ENCODE measurements at places on chromosomes 7 and 10.

- DNase-seq = no peak
Measured at GRCh38 chr10:87864496-87865059, 1.2 kb downstream of the PTEN start.

DNA sequence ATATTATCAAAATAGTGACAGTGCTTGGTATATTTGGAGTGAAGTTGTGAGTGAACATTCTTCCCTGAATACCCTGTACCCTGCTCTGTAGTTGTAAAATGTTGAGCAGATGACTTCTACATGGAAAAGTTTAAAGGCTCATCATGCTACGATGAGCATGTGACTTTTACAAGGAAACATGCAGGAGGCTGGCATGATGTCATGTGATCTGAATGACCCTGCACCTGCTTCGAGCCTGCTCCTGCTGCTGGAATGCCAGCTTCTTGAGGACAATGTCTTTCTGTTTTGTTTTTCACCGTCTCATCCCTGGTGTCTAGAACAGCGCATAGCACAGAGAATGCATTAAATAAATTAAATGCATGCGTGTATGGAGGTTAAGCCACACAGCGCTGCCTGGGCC is 5.4 kb upstream of the INPP5A start:
- DNase-seq = no peak

DNA sequence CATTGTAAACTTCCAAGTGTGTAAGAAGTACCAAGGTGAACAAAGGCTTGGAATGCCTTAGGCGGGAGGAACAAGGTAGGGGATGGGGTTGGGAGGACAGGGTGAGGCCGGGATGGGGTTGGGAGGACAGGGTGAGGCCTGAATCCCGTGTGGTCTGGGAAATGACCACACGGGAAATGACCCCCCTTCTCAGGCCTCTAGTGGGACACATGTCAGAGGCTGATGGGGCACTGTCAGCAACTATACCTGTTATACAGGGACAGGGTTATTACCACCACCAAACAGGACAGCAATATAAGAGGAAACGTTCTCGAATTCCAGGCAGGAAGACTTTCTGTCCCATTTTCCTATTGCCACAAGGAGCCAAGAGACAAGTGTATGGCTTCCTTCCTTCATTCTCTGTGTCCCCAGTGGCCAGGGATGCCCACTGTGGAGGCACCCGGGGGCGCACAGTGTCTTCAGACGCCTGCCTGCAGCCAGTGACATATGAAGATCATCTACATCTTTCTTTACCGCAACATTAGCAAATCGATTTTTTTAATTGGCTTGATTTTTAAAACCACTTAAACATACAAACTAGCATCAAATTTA is 1.3 kb downstream of the MKI67 start:
- DNase-seq = no peak

GRCh38 chr10:87064651-87065050 is 30.0 kb downstream of the GLUD1 start:
- DNase-seq = peak; percentile 80

DNA sequence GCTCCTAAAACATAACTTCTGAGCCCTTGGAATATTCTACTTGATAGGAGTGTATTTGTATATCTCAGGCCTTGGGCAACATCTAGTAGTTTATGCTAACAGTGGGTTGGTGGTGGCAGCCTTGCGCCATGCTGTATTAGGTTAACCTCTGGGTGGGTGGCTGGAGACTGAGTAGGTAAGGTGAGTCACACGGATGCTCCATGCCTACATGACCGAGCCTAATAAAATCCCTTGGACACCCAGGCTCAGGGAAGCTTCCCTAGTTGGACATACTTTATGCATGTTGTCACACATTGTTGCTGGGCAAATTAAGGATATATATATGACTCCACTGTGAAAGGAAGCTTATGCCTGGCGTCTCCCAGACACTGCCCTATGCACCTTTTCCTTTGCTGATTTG is 6.0 kb upstream of the DAGLB start:
- no peak for DNase-seq

- DNase-seq = no peak
Measured at GRCh38 chr7:133121175-133121844, 39.4 kb upstream of the CHCHD3 start.

- no peak for DNase-seq
Measured at GRCh38 chr10:76555067-76555670, 1082.4 kb downstream of the KCNMA1 start.

GRCh38 chr7:21346297-21346696 is 81.6 kb upstream of the SP4 start:
- no peak for DNase-seq

DNA sequence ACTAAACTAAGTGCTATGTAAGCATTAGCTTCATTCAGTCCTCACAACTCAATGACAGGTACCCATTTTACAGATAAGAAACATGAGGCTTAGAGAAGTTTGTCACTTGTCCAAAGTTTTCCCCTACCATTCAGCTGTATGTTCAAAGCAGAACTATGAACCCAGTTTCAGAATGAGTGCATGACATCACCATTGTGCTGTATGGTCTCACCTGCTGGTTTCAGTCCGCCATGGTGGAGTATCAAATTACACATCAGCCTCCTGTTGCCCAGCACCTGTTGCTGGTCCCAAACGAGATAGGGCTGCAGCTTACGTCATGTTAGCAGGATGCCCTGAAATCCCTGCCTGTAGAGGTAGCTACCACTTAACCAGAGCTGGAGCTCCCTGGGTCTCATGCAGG is 95.0 kb downstream of the DYNC1I1 start:
- DNase-seq = no peak

- peak; percentile 97 for DNase-seq
Measured at GRCh38 chr7:39732837-39733804, 109.7 kb downstream of the RALA start.

DNA sequence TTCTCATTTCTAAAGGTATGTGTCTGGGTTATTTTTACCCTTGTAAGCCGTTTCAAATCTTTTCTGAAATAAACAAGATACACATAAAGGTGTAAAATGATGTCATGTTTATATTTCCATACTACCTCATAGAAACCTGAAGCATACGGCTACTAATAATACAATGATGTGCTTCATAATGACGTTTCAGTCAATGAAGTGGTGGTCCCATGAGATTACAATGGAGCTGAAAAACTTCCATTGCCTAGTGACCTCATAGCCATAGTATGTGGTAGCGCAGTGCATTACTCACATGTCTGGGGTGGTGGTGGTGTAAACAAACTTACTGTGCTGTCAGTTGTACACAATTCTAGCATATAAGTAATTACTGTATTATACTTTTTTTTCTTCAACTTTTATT is 24.9 kb downstream of the EPDR1 start:
- no peak for DNase-seq

DNA sequence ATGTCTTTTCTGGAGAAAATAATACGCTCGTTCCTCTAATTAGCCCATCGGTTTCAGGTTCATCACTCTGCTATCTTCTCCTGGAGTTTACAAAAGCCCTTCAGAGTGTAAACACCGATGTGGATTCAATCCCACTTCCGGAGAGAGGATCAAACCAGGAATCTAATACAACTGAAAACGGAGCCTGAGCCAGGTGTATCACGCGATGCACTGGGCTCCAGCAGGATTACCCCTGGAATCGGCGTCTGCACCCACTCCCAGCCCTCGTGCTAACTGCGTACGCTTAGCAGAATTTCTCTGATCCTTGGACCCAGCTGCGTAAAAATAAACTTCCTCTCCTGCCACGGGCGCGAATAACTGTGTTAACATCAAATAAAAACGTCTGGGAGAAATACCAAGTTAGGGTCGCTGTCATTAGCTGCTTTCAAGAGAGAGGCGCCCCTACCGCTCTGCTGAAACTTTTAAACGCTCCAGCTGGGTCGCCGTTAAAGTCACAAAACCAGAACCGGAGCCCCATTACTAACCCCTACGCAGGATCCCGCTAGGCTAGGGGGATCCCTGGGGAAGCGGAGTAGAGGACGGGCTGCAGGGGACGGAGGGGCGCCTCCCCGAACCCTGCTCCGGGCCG is 502 bp downstream of the ZNF3 start:
- no peak for DNase-seq

DNA sequence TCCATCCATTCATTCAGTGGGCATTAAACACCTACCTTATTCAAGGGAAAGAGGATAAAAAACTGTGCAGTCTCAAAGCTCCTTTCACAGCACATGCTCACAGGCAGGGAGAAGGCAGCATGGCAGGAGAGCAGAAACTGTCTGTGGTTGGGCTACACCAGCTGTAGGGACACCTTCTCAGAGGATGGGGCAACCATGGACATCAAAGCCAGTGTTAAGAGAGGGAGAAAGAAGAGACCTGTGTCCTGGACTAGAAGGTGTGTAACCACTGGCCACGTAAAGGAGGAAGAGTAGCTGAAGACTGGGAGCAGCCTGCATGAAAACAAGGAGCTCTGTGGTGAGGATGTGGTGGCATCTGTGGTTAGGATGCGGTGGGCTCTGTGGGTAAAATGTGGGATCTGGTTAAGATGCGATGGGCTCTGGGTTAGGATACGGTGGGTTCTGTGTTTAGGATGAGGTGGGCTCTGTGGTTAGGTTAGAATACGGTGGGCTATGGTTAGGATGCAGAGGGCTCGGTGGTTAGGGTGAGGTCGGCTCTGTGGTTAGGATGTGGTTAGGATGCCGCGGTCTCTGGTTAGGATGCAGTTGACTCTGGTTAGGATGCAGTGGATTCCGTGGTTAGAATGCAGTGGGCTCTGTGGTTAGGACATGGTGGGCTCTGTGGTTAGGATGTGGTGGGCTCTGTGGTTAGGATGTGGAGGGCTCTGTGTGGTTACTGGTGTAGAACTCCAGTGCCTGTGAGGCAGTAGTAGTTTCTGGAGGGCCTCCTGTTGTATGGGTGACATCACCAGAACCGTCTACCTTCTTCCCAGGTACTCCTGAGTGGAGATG is 197.6 kb downstream of the WDR37 start:
- no peak for DNase-seq

DNA sequence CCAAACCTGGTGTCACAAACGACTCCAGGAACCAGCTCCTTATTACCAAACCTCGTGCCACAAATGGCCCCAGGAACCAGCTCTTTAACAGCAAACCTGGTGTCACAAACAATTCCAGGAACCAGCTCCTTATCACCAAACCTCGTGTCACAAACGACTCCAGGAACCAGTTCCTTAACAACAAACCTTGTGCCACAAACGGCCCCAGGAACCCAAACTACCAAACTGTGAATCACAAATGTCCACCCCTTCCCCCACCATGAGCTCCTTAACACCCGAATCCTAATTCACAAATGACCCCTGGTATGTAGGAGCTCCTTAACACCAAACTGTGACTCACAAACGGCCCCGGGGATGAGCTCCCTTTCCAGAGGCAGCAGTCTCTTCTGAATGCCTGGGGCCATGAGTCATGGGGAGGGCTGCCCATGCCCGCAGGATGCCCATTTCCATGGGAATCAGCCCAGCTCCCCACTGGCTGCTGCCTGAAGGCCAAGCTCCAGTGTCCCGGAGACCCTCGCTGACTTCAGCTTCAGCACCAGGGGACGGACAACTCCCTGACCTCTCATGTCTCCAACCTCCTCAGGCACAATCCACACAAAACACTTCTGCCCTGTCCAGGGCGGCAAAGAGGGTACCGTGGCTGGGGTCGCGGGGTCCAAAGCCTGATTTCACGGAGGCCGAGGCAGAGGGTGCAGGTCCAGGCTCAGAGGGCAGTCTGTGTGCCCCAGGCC is 213.1 kb downstream of the ELFN1 start:
- no peak for DNase-seq

GRCh38 chr10:68231817-68232251 is at the start of gene ATOH7:
Gene ATOH7, minus strand, starts transcription at chr10:68232113. Its CDS starts 436 bp downstream, at chr10:68231677.
- peak; percentile 57 for DNase-seq

- DNase-seq = no peak
Measured at GRCh38 chr10:71339796-71340589, 20.9 kb downstream of the SLC29A3 start.

DNA sequence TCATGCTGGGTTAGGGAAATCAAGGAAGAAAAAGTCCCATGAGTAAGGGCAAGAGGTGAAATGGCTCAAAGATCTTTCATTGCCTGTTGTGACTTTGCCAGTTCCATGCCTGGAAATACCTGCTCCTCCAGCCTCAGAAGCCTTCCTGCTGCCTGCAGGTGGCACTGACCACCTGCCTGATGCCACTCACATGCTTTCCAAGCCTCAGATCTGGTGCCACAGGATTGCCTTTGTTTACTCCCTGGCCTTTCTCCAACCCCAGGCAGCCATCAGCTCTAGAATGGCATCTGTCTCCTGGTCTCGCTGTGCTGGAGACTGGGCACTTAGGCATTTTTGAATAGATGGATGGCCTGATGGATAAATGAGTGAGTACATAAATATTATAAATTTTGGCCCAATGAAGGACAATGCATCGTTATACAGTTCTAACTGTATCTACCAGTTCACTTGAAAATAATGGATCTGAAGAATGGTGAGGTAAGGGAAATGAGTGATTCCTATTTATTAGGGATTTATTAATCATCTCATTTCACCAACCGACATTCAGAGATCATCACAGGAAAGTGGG is 657.2 kb downstream of the INHBA start:
- no peak for DNase-seq

DNA sequence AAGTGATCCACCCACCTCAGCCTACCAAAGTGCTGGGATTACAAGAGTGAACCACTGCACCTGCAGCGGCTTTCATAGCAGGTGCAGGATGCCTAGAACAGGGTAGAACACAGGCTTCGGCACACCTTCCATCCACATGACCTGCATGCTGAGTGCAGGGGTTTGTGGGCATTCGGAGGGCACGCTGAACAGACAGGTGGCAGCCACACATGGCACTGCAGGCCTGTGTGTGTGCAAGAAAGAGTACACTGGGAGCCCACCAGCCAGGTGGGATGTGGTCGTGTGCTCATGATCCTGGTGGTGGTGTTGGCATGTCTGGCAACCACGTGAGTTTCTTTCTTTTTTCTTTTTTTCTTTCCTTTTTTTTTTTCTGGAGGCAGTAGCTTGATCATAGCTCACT is 38.4 kb downstream of the GRID2IP start:
- DNase-seq = no peak

DNA sequence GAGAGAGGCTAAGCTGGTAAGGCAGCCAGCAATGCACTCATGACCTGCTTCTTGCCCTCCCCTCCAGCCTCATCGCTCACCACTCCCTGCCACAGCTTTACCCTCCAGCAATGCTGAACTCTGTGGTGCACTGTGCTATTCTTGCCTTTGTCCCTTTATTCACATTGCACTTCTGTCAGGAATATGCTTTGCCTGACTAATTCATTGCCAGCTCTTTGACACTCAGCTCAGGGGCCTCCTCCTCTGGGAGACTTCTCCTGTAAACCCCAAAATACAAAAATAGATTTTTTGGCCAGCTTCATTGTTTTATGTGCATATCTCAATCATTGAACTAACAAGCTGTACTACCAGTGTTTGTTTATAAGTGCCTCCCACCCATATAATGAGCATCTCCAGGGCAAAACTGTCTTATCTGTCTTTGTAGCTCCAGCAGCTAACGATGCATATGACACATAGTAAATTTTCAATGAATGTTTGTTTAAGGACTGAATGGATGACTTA is 8.2 kb downstream of the CNNM1 start:
- DNase-seq = no peak

- DNase-seq = peak; percentile 57
Measured at GRCh38 chr7:73865738-73866445, 4.9 kb downstream of the TMEM270 start.

DNA sequence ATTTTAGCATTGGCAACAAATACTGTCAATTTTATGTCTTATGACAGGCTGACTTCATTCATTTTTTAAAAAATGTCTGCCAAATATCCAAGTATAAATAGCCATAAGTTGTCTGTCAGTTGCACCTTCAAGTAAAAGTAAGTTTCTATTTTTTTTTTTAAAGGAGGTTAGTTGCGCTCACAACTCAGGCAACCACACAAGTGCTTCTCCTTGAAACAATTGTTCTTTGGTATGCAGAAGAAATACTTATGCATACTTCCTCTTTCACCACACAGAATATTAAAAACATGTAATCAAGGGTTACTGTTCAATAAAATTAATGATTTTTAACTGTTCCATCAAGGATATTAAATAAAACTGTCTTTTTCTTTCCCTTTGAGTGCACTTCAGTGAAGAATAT is 97.9 kb downstream of the RTKN2 start:
- no peak for DNase-seq

All from head of caudate nucleus (tissue), 42 donors.